ENCODE measurements at places on chromosomes 4 and X.

DNA sequence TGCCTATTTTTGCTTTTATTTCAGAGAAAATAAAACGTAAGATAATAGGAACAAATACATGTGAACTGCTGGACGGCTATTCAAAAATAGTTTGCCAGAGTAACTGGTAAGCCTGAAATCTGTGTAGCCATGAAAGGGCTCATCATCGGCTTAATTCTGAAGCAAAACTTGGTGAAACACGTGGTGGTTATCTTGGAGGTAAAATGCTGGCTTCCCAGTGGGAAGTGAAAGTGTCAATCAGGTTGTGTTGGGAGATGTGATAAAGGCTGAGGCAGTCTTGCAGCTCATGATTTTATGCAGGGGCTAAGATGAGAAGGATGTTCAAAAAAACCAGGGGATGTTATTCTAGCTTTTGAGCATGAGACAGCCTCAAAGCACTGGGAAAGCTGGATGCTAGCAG, 36.1 kb upstream of the TLR2 start:
- no peak for DNase-seq

DNA sequence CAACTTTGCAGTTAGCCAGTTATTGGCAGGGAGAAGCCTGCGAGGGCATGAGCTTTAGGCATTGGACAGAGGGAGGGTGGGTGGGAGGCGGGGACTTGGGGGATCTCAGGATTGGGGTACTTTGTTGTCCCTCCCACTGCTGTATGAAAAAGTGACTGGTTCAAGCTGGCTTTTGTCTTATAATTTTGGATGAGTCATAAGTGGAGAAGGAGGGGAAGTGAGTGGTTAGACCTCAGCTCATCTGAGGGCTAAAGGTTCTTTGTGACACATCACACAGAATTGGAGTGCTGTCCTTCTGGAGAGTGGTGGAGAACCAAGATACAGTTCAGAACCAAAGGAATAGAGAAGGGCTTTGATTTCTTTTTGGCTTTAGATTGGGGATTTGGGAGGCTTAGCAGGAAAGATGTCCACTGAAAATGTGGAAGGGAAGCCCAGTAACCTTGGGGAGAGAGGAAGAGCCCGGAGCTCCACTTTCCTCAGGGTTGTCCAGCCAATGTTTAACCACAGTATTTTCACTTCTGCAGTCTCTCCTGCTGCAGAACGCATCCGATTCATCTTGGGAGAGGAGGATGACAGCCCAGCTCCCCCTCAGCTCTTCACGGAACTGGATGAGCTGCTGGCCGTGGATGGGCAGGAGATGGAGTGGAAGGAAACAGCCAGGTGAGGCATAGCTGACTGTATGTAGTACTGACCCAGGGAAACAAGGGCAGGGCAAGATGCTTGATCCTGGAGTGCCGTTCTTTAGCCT, at the start of gene SLC4A4:
SLC4A4 (plus strand) TSS at position 175 of the 748 bp plus-strand sequence.
- DNase-seq, result no peak

GRCh38 chr4:110710070-110710469, 87.2 kb upstream of the PITX2 start:
- no peak for DNase-seq

GRCh38 chrX:55342533-55343501, 78.1 kb upstream of the PAGE3 start:
- no peak for DNase-seq

DNA sequence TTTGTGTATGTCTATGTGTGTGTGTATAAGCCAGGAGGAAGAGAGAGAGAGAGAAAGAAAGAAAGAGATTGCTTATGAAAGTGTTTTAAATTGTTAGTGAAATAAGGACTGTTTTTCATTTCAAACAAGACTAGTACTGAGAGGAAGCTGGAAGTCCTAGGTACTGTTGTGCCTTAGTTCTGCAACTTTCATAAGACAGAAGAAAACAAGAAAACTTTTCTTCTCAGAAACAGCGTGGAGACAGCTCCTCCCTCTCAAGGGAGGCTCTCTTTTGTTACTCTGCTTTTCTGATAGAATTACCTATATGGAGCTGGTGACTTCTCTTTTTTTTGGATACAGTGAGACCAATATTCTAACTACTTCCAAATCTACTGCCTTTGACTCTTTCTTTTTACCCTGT, 62.5 kb downstream of the BANK1 start:
- no peak for DNase-seq

DNA sequence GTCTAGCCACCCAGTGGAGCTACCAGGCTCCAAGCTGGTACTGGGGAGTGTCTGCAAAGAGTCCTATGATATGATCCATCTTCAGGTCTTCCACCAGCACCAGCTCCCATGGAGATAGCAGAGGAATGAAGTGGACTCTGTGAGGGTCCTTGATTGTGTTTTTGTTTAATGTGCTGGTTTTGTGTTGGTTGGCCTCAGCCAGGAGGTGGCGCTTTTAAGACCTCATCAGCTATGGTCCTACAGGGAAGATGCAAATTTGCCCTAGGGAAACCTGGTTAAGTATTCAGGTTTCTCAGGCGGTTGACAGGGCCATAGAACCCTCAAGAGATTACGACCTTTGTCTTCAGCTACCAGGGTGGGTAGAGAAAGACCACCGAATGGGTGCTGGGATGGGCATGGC, 1141.1 kb downstream of the STIM2 start:
- DNase-seq, result no peak

DNA sequence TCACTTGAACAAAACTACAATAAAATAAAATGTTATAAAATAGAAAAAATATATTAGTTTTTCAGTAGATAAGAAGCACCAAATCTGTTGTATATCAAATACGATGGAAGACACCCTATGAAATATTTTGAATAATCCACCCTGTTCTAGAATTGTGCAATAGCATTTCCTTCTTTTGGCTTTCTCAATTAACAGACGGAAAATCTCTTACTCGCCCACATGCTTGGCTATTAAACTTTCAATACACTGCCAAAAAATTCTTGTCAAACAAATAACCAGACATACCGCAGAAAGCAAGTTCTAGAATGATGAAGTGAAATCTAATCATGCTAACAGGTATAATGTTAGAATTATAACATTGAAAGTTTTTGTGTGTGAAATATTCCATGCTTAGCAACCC, 671.6 kb upstream of the SLIT2 start:
- DNase-seq, result no peak

DNA sequence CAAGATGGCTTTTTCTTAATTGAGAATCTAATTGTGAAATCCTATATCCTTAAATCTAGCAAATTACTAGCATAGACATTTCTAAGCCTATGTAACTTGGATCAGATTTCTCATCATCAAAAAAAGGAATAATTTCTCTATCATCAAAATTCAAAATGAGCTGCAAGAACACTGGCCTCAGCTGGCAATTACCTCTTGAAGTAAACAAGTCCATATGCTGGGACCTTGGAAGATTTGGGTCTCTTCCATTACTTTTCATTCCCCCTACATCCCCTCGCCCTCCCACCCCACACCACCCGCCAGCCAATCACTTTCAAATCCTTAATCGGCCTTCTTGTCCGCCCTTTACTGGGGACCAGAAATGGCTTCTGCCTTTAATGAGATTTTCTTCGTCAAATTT, 23.3 kb upstream of the MBTPS2 start:
- no peak for DNase-seq

GRCh38 chrX:35858361-35858760, 60.2 kb downstream of the MAGEB16 start:
- DNase-seq, result no peak

- DNase-seq, result no peak
Measured at GRCh38 chr4:9704551-9705332, 76.7 kb upstream of the DRD5 start.

GRCh38 chr4:77880784-77881183, 18.2 kb downstream of the MRPL1 start:
- DNase-seq, result no peak

DNA sequence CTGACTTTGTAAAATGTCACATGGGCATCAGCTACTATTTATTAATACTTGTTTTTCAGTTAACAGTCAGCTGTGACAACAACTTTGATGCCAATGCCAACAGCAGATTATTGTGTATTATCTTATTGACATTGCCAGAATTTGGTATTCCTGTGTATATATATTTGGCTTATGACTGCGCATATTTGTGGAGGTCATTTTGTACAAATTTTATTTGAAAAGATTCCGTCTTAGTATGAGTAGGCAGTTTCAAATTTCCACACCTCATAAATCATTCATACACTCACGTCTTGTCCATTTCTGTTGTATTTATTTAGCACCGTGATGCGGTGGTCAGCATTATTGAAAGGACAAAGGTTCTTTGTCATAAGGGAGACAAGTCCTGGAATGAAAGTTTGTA, 558.2 kb upstream of the NDST4 start:
- DNase-seq, result no peak

GRCh38 chr4:139851639-139852038, 186.0 kb downstream of the MGST2 start:
- no peak for DNase-seq

GRCh38 chr4:149183638-149184037, 632.0 kb downstream of the IQCM start:
- no peak for DNase-seq

DNA sequence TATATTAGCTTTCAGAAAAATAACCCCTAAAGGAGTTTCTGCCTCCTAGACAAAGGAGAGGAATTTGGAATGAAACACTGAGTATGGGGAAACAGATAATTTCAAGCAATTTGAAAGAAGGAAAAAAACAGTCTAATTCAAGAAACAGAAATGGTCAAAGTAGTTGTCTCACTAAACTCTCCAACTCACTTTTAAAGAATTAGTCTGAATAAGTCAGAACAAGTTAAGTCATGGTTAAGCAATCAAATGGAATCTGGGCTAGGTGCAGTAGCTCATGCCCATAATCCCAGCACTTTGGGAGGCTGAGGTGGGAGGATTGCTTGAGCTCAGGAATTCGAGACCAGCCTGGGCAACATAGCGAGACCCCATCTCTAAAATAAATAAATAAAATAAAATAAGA, 95.7 kb upstream of the GRIA3 start:
- no peak for DNase-seq

DNA sequence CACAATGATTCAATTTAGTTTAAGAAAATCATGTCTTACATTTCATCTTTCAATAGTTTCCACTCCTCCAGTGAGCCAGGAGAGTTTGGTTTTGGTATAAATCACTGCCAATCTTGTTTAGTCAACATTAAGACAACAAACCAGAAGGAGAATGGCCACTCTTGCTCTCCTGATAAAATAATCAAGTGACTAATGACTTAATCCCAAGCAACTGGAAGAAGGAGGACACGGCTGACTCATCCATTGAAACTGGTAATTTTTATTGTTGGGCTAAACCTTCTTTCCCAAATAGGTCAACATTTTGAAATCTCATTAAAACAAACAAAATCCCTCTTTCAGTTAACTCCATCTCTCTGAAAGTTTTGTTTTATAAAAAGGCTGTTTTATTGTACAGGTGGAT, 230.2 kb downstream of the CLCN4 start:
- no peak for DNase-seq

GRCh38 chrX:78506248-78506647, 152.9 kb downstream of the RTL3 start:
- DNase-seq, result no peak

Measured in nephron progenitor cell (in vitro differentiated cells).